HFFc6 (cell line): ENCODE measurements at places on chromosomes 12 and 14. TPM values are rescaled to one million over a fixed set of nuclear protein-coding genes. Genes with fewer than 3 reads are reported as not detected.

DNA sequence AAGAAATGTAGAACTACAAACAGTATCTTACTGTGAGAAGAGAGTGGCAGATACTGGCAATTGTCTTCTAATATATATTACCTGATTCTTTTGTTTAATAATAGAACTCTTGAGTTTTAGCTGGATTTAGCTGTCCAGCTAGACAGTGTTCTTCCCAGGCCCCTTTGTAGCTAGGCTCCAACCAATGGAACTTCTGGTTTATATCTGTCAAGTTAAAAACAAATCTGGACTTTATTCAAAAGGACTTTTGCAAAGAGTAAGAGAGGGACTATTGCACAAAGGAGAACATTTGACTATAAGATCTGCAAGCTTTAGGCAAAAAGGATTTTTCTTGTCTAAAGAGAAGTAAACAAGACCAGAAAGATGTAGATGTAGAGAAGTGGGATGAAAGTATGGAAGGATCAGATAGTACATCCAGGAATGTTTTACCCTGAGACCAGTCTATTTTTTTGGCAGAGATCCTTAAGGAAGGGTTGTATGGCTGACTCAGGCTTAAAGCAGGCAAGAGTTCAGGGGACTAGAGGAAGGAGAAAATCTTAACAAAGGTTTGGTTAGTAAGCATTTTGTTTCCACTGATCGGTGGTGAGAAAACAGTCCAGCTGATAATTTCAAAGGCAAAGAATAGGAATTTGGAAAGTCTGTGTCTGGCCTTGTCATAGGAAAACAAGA is 111.1 kb upstream of the PLEKHA5 start:
- DNase-seq: peak; percentile 70

DNA sequence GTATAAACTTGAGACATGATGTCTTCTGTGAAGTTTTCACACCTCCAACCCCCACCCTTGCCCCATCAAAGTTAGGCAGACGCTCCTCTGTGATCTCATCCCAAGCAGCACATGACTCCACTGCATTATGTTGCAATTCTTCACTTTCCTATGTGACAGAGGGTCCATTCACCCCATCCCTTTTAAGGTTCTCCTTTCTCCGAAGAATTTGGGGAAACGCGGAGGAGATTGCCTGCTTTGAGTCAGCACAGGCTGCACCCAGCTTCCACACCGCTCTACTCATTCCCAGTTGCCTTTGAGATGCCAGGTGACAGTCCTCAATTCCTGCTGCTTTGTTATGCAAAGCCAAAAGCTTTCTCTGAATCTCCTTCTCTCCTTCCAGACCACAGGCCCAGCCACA is 61.8 kb downstream of the PHLDA1 start:
- DNase-seq: no peak

Gene PAN2
- 9.0 to 13.9 TPM (median 11.2 TPM) in 3 replicates for total RNA-seq

- DNase-seq: no peak
Observed at GRCh38 chr12:95767703-95768102, 22.9 kb downstream of the NTN4 start.

DNA sequence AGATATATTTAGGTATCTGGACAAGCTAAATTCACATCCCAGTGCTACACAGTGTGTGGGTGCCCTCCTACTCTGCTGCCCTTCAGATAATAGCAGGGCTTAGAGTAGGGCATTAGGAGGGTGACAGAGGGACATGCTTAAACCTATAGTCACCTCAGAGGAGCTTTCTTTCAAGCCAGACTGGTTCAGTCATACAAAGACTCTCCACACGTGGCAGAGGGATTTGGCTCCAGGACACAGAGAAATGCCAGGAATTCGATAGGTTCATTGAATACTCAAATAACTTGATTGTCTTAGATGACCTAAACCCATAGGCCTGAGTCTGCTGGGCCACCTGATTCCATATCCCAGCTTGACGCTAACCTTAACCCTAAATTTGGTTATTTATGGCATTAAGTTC is 163.5 kb downstream of the TPH2 start:
- no peak for DNase-seq

DNA sequence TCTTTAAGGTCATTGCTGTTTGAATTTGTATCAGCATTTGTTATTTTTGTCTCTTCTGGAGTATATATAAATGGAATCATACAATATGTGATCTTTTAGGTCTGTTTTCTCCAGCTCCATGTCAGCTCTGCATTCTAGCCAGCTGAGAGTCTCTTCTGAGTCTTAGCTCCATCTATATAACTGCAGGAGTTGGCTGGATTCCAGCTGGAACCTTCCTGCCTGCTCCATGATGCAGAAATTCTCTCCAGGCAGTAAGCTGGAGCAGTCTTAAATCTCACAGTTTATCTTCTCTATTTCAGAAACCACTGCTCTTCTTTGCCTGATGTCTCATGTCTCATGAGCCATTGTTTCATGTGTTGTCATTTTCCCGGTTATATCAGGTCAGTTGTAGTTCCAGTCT is 827.6 kb downstream of the NRXN3 start:
- DNase-seq: peak; percentile 24

Gene SELPLG
- total RNA-seq: 6.1 to 8.1 TPM (median 7.7 TPM) in 3 replicates

DNA sequence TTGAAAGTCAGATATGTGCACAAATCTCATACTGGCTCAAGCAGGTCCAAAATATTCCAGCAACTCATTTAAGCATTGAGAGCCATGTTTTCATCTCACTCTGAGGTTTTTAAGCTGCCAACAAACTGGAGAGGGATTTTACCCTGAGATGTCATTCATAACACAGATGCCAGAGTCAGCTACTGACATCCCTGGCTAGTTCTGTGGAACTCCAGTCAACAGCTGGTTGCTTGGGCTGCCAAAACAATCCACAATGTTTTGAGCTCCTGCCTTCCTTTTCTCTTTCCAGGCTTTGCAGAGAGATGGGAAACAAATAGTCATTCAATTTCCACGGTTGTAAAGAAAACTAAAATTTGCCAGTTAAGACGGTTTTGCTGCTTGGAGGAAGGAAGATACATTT is 621.2 kb upstream of the FBXO33 start:
- no peak for DNase-seq

- peak; percentile 9 for DNase-seq
Observed at GRCh38 chr12:40312982-40313576, 88.3 kb downstream of the LRRK2 start.

- no peak for DNase-seq
Observed at GRCh38 chr12:45708901-45709300, 20.6 kb upstream of the ARID2 start.

- DNase-seq: no peak
Observed at GRCh38 chr14:74241652-74242017, 2.4 kb downstream of the VSX2 start.

- no peak for DNase-seq
Observed at GRCh38 chr12:92041742-92042141, 103.9 kb downstream of the BTG1 start.

- no peak for DNase-seq
Observed at GRCh38 chr12:90710711-90711110, 244.3 kb downstream of the CCER1 start.

Gene GPD1
- 0.06 to 0.07 TPM in 2 of 3 replicates, not detected in the other for total RNA-seq

DNA sequence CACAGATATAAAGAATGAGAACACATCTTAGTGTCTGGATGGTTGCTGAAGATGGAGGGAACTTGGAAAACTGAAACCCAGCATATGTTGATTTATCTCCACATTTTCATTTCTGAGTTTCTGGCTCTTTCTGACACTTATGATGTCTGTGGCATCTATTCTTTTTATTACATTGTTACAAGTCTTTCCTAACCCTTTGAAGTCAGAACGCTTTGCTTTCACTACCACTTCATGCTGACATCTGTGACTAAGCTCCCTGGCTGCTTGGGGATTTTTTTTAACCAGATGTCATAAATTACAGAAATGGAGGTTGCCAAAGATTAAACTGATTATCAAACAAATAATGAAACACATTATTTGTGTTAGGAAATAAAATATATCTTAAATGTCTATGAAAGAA is 188.7 kb downstream of the KITLG start:
- DNase-seq: peak; percentile 82

GRCh38 chr14:74905595-74906142 is 17.4 kb downstream of the RPS6KL1 start:
- peak; percentile 30 for DNase-seq
